Stimulated activated CD4-positive, alpha-beta T cell treated with anti-CD3 and anti-CD28 coated beads, Interleukin-15, amount 100 ng/mL, for 48 hours (primary cell): ENCODE measurements at places on chromosomes 3 and 15.

DNA sequence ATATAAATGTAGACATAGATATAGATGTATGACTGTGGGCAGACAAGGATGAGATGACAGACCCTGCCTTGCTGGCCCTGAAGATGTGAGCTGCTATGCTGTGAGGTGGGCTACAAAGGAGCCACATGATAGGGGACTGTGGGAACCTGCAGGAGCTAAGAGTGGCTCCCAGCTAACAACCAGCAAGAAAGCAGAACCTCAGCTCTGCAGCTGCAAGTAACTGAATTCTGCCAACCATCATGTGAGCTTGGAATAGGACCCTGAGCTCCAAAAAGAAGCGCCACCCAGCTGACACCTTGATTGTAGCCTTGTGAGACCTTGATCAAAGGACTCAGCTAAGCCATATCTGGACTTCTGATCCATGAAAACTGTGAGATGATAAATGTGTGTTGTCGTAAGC lies 123.3 kb upstream of the GRM7 start:
- DNase-seq = no peak

- DNase-seq = no peak
Measured at GRCh38 chr15:69677403-69677802, 224.8 kb downstream of the RPLP1 start.

DNA sequence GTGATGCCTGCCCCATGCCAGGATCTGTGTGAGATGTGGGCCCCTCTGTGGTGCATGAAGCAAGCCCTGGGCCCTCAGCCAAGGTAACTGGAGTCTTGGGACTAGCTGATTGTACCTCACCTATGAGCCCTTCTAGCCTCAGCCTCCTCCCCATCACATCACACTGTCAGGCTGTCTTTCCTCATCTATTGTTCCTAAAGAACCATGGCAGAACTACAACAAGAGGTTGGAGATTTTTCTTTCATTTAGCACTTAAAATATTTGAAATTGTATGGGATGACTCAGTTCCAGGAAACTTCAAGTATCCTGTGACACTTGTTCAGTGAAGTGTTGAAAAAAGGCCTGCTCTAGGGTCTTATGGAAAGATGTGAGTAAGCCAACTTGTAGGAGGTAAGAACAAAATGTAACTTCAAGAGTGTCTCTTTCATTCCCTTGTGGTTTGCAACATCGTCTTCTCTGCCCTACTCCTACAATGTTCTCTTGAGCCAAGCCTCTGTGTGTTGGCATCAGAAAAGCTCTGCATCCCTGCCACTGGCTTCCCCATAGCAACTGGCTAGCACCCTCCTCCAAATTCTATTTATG lies 58.7 kb upstream of the TIPARP start:
- no peak for DNase-seq

DNA sequence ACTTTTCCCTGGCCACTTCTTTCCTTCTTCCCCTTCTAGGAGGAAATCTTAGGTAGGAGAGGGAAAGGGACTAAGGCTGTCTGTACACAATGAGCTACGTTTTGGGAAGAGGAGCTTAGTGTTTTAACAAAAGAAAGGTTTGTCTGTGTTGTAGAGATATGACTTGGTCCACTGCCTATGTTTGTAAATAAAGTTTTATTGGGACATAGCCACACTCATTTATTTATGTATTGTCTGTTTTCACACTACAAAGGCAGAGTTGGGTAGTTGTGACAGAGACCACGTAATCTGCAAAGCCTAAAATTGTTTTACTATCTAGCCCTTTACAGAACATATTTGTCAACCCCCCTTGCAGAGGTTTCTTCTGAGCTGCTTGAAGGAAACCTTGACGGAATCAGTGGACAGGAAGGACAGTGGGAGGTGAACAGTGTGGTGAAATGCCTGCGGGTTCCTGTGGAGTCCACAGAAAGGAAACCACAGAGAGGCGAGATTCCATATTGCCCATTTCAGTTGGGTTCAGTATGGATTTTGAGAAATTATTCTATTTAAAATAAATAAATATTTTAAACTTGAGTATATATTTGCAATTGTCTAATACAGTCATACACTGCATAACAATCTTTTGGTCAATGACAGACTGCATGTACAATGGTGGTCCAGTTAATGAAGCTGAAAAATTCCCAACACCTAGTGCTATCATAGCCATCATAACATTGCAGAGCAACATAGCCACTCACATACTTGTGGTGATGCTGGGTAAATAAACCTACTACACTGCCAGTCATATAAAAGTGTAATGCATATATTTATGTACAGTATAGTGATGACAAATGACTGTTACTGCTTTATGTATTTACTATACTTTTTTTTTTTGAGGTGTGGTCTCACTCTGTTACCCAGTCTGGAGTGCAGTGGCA lies 157.9 kb upstream of the NUDT16 start:
- no peak for DNase-seq

DNA sequence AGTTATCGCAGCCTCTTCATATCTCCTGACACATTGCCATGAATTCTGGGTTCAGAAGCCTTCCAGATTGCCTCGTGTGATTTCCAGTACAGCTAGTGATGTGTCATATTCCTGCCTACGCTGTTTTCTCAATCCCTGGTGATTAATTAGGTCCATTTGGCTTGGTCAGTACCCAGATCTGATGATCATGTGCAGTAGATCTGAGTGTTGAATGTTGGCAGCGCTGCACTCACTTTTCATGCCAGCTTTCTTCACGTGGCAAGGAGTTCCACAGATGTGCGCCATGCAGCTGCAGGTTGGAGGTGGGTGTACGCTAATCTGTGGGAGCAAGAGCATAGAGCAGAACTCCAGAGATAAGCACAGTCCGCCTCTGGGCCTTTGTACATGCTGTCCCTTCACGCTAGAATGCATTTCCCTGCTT lies 86.9 kb upstream of the COL6A5 start:
- DNase-seq = no peak

DNA sequence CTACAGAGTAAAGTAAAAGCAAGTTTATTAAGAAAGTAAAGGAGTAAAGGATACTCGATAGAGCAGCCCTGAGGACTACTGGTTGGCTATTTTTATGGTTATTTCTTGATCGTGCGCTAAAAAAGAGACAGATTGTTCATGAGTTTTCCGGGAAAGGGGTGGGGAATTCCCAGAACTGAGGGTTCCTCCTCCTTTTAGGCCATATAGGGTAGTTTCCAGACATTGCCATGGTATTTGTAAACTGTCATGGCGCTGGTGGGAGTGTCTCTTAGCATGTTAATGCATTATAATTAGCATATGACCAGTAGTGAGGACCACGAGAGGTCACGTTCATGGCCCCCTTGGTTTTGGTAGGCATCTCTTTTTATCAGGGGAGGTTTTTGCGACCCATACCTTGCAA lies 213.1 kb downstream of the OSBPL10 start:
- no peak for DNase-seq

GRCh38 chr3:48232232-48232631 lies 8.7 kb upstream of the ZNF589 start:
- no peak for DNase-seq

- DNase-seq = no peak
Measured at GRCh38 chr3:141525814-141526213, 39.0 kb downstream of the RASA2 start.

GRCh38 chr3:159234306-159234705 lies 432.5 kb downstream of the MFSD1 start:
- DNase-seq = no peak

DNA sequence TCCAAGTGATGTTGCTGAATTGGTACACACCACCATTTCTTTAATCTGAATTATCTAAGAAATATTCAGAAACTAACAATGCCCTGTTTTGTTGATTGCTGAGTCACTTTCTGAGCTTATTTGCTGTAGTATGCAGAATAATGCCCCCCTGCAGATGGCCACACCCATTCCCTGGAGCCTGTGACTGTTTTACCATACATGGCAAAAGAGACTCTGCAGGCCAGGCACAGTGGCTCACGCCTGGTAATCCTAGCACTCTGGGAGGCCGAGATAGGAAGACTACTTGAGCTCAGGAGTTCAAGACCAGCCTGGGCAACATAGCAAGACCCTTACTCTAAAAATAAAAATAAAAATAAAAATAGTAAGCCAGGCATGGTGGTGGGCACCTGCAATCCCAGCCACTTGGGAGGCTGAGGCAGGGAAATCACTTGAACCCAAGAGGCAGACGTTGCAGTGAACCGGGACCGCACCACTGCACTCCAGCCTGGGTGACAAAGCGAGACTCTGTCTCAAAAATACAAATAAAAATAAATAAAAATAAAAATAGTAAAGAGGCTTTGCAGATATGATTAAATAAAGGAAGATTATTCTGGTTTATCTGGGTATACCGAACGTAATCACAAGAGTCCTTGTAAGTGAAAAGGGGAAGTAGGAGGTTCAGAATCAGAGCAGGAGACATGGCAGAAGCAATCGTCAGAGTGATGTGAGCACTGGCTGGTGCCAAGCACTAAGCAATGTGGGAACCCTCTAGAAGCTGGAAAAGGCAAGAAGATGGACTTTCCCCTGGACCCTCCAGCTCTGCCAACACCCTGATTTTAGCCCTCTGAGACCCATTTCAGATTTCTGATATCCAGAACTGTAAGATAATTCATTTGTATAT lies 19.0 kb downstream of the PCYT1A start:
- no peak for DNase-seq

- DNase-seq = no peak
Measured at GRCh38 chr3:98232489-98232888, 31.6 kb upstream of the OR5H6 start.
